ENCODE measurements at places on chromosomes 5 and 9.

- no peak for DNase-seq
Measured at GRCh38 chr9:76725011-76725546, 39.2 kb upstream of the PCA3 start.

GRCh38 chr5:93577854-93578812 is 2.9 kb downstream of the NR2F1-AS1 start:
- DNase-seq: no peak

DNA sequence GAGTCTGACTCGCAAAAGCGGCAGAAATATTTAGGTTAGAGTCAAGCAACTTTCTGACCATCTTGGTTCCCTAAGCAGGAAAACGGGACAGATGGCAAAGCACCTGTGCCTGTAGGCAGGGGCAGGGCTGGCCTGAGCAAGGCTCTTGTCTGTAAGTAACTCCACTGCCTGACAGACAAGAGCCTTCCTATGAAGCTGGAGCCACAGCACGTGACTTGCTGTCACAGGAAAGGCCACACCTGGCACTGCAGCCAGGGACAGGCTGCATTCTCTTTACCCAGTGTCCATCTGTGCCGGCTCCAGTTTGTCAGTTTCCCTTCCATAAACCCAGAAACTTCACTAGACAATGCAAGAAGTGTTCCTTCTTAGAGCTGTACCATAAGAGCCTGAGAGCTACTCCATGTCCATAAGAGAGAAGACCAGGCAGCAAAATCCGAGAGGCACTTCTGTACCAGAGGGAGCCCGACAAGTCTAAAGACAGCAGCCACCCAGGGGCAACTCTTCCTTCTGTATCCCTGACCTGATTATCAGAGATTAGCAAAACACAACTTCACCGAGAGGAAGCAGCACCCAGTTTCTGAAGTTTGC is 78.1 kb downstream of the GPR21 start:
- DNase-seq: no peak

- DNase-seq: no peak
Measured at GRCh38 chr5:127517110-127517479, 345 bp upstream of the PRRC1 start.

GRCh38 chr5:143279698-143280097 is 123.8 kb downstream of the NR3C1 start:
- DNase-seq: no peak

GRCh38 chr5:142134331-142135010 is 25.9 kb downstream of the NDFIP1 start:
- no peak for DNase-seq
